ENCODE measurements at places on chromosomes 4 and X. TPM values are rescaled to one million over a fixed set of nuclear protein-coding genes. Genes with fewer than 3 reads are reported as not detected.

DNA sequence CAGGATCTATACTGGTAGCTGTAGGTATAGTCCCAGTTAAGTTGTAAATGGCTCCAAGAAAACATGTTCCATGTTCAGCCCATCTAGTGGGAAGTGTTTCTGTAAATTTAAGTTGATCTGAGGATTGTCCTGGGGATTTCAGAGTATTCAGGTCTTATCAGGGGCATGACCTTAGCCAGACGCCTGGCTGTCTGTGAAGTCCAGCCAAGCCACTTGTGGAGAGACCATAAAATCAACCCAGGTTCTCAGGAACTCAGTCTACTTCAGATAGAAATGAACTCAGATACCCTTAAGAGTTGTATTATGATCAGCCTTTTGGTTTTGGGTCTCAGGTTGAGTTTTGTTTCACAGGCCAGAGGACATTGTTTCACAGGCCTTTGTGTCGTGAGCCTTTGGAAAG is 95.9 kb downstream of the EGF start:
- H3K4me1 ChIP-seq: no peaks in the 10 kb centered on the region
- DNase-seq: no peak
- H3K4me3 ChIP-seq: no peak overlapping the region
- H3K36me3 ChIP-seq: no peaks in the 10 kb centered on the region

DNA sequence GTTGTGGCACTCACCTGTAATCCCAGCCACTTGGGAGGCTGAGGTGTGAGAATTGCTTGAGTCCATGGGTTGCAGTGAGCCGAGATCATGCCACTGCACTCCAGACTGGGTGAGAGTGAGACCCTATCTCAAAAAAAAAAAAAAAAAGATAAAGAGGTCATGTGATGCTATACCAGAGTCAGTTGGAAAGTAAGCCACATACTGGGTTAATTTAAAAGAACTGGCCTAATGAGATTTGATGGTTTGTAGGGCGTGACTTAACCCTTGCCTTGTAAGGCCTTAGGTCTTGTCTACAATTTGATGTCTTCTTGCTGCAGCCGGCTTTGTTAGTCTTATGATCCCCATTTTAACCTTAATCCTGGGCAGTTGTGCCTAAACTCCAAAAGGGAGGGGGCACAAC is 5.2 kb downstream of the MGST2 start:
- DNase-seq: no peak
- H3K4me3 ChIP-seq: no peak overlapping the region
- H3K4me1 ChIP-seq: peaks cover 11% of the 10 kb centered on the region

The EMCN gene
- not detected for total RNA-seq

GRCh38 chr4:113806850-113807249 is 45.3 kb upstream of the CAMK2D start:
- no peaks in the 10 kb centered on the region for H3K4me1 ChIP-seq
- DNase-seq: no peak
- H3K27me3 ChIP-seq: peaks cover 5% of the 10 kb centered on the region
- no peak overlapping the region for H3K27ac ChIP-seq
- no peaks in the 10 kb centered on the region for H3K36me3 ChIP-seq

The TMPRSS11A gene
- total RNA-seq: not detected

GRCh38 chr4:159776961-159777360 is 674.1 kb downstream of the RAPGEF2 start:
- no peak overlapping the region for H3K27ac ChIP-seq
- no peak overlapping the region for H3K4me3 ChIP-seq
- H3K36me3 ChIP-seq: no peaks in the 10 kb centered on the region
- no peaks in the 10 kb centered on the region for H3K27me3 ChIP-seq
- no peaks in the 10 kb centered on the region for H3K4me1 ChIP-seq

DNA sequence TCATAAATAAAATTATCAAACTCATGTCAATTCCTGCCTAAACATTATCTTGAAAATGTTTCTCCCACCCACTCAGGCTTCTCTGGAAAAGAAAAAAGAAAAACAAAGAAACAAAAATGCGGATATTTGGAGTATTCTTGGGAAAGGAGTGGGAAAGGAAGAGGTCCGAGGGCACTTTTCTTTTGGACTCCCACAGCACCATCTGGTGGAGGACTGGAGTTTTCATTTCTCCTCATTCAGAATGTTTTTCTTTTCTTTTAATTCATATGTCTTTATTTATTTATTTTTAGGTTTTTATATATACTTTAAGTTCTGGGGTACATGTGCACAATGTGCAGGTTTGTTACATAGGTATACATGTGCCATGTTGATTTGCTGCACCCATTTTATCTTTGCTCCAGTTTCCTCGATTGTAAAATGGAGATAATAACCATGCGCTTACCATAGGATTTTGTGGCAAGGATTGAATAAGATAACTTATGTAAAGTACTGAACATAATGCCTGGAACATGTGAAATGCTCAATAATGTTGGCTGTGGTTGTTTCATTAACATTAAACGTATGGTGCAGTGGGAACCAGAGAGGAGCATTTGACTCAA is 8.0 kb upstream of the KCNE5 start:
- no peak for DNase-seq
- H3K36me3 ChIP-seq: no peaks in the 10 kb centered on the region
- H3K27me3 ChIP-seq: no peaks in the 10 kb centered on the region
- no peak overlapping the region for H3K4me3 ChIP-seq
- H3K4me1 ChIP-seq: no peaks in the 10 kb centered on the region

GRCh38 chr4:46804781-46805413 is 104.1 kb downstream of the COX7B2 start:
- no peaks in the 10 kb centered on the region for H3K27me3 ChIP-seq
- H3K36me3 ChIP-seq: no peaks in the 10 kb centered on the region
- H3K27ac ChIP-seq: no peak overlapping the region
- no peaks in the 10 kb centered on the region for H3K4me1 ChIP-seq

The ZNF718 gene
- 5.5 TPM for total RNA-seq

DNA sequence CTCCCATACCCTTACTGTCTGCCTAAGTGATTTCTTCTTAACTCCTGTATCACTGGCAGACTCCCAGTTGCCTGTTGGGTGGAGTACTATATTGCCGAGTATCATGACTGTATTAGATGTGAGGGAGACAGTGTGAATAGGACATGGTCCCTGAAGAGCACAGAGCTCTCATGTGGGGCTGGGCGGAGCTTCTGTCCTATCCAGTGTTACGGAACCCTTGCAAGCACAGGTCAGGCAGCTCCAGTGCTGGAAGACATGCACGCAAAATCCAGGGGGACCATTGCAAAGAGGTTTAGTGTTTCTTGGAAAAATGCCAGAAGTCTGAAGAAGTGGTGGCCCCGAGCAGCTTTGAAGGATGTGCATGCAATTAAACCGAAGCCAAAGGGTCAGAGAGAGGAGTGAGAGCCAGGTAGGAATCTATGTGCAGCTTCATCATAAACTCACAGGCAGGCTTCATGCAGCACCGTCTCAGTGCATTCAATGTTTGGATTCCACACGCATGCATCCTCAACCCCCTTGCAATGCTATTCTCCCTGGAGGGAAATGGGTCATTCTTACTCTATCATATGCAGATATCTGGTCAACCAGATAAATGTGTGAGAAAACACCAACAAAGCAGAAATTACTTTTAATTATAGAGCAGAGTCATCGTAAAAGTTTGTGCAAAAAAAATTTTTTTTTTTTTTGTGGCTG is 49.7 kb upstream of the DHRSX start:
- H3K4me3 ChIP-seq: no peak overlapping the region
- peaks cover 2% of the 10 kb centered on the region for H3K27me3 ChIP-seq
- no peak overlapping the region for H3K27ac ChIP-seq
- H3K4me1 ChIP-seq: no peaks in the 10 kb centered on the region
- DNase-seq: no peak
- H3K36me3 ChIP-seq: no peaks in the 10 kb centered on the region

The F11 gene
- total RNA-seq: not detected

The CXCL9 gene
- total RNA-seq: not detected

- no peaks in the 10 kb centered on the region for H3K36me3 ChIP-seq
- DNase-seq: no peak
- H3K27ac ChIP-seq: no peak overlapping the region
- H3K4me3 ChIP-seq: no peak overlapping the region
- no peaks in the 10 kb centered on the region for H3K4me1 ChIP-seq
These were observed 1001.3 kb downstream of the CCSER1 start for GRCh38 chr4:91128519-91128918.

DNA sequence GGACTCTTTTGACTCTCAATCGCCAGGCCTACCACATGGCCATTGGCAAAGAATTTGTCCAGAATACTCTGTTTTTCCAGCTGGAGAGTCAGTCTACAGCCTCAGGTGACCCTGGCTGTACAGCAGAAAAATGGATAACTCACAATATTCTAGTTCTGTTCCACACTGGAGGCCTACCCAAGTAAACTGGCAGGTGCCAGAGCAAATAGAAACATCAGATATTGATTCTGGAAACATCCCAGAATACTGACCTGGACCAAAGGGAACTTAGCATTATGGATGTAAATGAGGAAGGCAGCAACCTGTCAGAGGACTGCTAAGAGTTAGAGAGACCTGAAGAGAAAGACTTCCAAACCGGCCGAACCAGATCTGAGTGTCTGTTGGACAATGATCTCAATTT is 147.9 kb upstream of the SMAD1 start:
- H3K27me3 ChIP-seq: no peaks in the 10 kb centered on the region
- H3K27ac ChIP-seq: no peak overlapping the region

The CXorf49 gene
- not detected for total RNA-seq

DNA sequence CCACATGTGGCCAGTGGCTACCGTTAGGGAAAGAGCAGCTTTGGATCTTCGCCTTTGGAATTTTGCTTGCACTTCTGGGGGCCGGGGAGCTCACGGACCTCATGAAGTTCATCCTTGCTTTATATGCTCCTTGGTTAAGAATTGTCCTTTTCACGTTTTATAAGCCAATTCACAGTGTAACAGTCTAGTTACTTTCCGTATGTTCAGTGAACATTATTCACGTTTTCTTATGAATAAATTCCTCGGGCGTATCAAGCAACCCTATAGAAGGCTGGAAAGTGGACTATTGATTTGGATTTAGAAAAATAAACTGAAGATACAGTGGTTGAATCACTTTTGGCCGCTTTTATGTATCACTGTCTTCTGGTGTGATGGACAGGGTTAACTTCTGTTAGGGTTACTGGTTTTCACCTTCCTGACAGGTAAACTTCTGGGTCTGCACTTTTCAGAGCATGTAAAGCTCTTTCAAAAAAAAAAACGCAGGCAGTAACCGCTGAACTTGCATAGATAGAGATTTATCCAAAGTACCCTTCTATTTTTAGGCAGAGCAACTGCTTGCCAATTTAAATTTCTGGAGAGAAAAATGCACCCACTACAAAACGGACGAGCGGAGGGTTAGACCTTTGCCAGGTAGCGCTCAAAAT is 569 bp upstream of the PDLIM5 start:
- no peaks in the 10 kb centered on the region for H3K36me3 ChIP-seq
- peak overlapping the region; percentile 85 for H3K4me3 ChIP-seq
- peaks cover 22% of the 10 kb centered on the region for H3K4me1 ChIP-seq
- no peak overlapping the region for H3K27ac ChIP-seq
- peaks cover 17% of the 10 kb centered on the region for H3K27me3 ChIP-seq
- peak; percentile 10 for DNase-seq

GRCh38 chr4:76747563-76747962 is 150.4 kb downstream of the SOWAHB start:
- H3K27me3 ChIP-seq: peaks cover 13% of the 10 kb centered on the region
- H3K4me3 ChIP-seq: no peak overlapping the region
- DNase-seq: no peak
- H3K27ac ChIP-seq: no peak overlapping the region
- H3K4me1 ChIP-seq: no peaks in the 10 kb centered on the region
- H3K36me3 ChIP-seq: no peaks in the 10 kb centered on the region

The CNGA2 gene
- total RNA-seq: not detected

The PAGE4 gene
- total RNA-seq: not detected

The ADAMTS3 gene
- total RNA-seq: not detected

GRCh38 chr4:11698033-11698432 is 269.3 kb upstream of the HS3ST1 start:
- no peak for DNase-seq
- H3K36me3 ChIP-seq: no peaks in the 10 kb centered on the region
- no peak overlapping the region for H3K27ac ChIP-seq
- H3K4me3 ChIP-seq: no peak overlapping the region

The MAB21L2 gene
- not detected for total RNA-seq

GRCh38 chr4:47669946-47670345 is 167.9 kb downstream of the CORIN start:
- peaks cover 3% of the 10 kb centered on the region for H3K27me3 ChIP-seq
- no peak overlapping the region for H3K4me3 ChIP-seq
- no peaks in the 10 kb centered on the region for H3K36me3 ChIP-seq
- H3K27ac ChIP-seq: no peak overlapping the region
- DNase-seq: no peak

- H3K36me3 ChIP-seq: peaks cover 14% of the 10 kb centered on the region
- H3K27me3 ChIP-seq: no peaks in the 10 kb centered on the region
- H3K4me3 ChIP-seq: no peak overlapping the region
- H3K27ac ChIP-seq: no peak overlapping the region
- no peaks in the 10 kb centered on the region for H3K4me1 ChIP-seq
These were observed 59.8 kb downstream of the MRPL1 start for GRCh38 chr4:77922158-77923094.

GRCh38 chr4:121256887-121257466 is 92.9 kb upstream of the TNIP3 start:
- H3K4me3 ChIP-seq: peak overlapping the region; percentile 42
- peaks cover 38% of the 10 kb centered on the region for H3K4me1 ChIP-seq
- H3K27me3 ChIP-seq: no peaks in the 10 kb centered on the region
- peak overlapping the region; percentile 57 for H3K27ac ChIP-seq
- DNase-seq: no peak
- no peaks in the 10 kb centered on the region for H3K36me3 ChIP-seq

DNA sequence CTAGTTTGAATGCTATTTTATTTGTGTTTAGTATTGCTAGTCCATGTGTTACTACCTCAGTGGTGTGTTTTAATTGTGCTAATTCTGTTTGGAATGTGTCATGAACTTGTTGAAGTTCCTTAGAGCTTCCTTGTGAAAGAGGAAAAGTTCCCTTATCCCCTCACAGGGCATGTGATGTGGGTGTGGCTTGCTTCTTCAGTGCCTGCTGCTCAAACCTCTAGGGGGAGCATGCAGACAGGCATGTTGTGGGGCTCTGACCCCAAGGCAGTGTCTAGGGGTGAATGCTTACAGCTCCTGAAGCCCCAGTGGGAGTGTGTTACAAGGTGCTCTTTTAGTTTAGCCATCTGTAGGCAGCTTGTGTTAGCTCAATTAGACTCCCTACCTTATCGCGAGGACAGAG is 86.5 kb downstream of the MAGED4 start:
- no peak overlapping the region for H3K4me3 ChIP-seq
- H3K4me1 ChIP-seq: no peaks in the 10 kb centered on the region
- DNase-seq: peak; percentile 12
- H3K27ac ChIP-seq: no peak overlapping the region
- H3K36me3 ChIP-seq: no peaks in the 10 kb centered on the region

GRCh38 chr4:4986841-4987240 is 32.4 kb downstream of the CYTL1 start:
- H3K4me3 ChIP-seq: no peak overlapping the region
- no peaks in the 10 kb centered on the region for H3K36me3 ChIP-seq
- no peak for DNase-seq
- no peaks in the 10 kb centered on the region for H3K27me3 ChIP-seq

GRCh38 chr4:82797405-82798111 is 1.0 kb downstream of the SCD5 start:
- H3K27ac ChIP-seq: no peak overlapping the region
- no peak overlapping the region for H3K4me3 ChIP-seq
- no peak for DNase-seq
- peaks cover 21% of the 10 kb centered on the region for H3K4me1 ChIP-seq

Measured in CD4-positive, CD25-positive, alpha-beta regulatory T cell (primary cell).